DND-41 (cell line): ENCODE measurements at places on chromosomes 3 and 15.

DNA sequence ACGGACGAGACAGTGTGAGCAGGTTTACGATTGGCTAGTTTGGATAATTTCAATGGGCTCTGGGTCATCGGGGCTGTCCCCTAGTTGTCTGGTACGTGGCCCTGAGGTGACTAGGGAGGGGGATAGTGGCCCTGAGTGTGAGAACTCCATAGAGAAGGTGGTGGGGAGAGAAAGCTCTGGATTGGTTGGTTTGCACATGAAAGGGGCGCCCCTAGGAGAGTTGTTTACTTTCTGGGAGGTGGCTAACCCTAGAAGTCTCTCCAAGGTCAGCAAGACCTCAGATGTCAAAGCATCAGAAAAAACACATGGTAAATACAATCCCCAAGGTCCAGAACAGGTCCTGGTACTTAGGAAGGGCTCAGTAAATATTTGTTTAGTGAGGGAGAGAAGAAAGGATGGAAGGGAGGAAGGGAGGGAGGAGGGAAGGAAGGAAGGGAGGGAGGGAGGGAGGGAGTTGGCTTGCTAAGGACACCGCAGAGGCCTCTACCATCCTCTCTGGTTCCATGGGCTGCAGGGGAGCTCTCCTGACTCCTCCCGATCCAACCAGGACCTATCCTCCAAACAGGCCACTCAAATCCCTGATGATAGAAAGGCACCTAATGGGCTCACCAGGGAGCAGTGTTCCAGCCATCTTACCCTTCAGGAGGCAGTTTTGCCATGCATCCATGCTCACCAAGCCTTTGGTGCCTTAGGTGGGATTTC is 3.0 kb upstream of the TRH start:
- no peak for DNase-seq

DNA sequence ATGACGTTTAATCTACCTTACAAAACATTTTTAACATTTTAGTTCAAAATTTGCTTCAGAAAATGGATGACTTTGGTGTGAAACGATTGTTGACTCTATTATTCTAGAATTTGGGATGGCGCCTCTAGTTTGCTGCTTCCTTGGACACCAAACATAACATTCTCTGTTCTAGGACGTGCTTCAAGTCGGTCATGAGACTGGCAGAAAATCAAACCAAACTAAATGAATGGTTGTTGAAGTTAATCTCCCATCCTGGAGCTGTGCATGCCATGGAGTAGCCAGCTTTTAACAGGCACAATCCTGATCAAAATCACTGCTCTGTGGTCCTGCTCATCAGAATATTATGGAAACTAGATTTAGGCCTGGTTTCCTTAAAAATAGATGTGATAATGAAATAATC is 9.6 kb upstream of the LRRFIP2 start:
- DNase-seq: no peak

GRCh38 chr15:83207009-83207659 is 489 bp downstream of the HDGFL3 start:
- peak; percentile 24 for DNase-seq

DNA sequence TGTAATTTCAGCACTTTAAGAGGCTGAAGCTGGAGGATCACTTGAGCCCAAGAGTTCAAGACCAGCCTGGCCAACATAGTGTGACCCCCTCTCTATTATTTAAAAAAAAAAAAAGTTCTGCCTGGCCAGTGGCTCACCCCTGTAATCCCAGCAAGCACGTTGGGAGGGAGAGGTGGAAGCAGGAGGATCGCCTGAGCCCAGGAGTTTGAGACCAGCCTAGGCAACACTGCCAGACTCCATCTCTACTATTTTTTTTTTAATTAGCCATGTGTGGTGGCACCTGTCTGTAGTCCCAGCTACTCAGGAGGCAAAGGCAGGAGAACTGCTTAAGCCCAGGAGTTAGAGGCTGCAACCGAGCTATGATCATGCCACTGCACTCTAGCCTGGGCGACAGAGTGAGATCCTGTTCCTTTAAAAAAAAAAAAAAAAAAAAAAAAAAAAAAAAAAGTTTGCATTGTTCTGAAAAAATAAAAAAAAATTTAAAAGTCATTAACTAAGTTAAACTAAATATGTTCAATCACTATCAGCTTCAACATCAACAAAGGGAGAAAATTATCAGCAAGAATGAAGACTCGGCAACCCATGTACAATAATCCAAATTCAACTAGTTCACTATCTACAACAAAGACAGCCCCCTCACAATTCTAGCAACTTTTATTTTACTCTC is 1.9 kb downstream of the RAF1 start:
- peak; percentile 21 for DNase-seq

DNA sequence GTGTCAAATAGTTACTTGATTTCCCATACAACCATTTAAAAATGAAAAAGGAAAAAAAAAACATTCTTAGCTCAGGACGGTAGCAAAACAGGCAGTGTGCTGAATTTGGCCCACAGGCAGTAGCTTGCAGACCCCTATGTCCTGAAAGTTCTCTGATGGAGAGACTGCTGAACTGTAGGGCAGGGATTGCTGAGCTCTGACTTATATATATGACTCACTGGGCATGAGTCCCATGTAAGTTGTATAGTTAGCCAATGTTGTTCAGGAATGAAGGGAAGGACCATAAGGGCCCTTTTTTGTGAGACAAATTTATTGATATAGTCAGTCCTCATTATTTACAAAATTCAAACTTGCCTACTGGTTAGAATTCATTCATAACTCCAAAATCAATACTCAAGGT is 36.9 kb upstream of the FRMD4B start:
- no peak for DNase-seq

GRCh38 chr3:4063916-4064574 is 239.1 kb upstream of the SETMAR start:
- DNase-seq: no peak

DNA sequence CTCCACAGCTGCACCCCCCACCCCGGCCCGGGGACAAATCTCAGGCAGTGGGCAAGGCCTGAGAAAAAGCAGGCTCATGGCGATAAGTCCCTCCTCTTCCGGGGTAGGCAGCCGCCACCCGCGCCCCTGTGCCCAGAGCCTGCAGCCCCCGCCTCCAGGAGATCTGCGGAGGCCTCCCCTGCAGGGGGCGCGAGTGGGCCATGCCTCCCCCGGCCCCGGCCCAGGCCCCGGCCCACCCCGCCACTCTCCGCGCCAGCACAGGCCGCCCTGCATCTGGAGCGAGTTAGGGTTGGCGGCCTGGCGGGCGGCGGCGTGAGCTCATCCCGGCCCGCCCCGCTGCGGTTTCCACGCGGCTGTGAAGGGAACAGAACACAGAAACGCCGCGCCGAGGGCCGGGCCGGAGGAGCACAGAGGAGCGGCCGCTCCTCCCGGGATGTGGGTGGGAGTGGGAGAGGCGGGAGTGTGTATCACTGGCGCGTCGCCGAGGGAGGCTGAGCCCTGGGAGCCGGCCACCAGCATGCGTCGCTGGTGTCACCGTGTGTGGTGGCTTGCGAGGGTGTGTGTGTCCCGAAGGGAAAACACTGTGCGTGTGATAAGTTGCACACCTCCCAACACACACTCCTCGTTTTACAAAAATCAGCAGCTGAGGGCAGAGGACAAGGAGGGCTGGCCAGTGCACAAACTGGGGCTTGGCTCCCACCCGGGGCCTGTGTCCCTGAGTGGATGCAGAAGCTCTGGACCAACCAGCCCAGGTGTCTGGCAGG is 17.2 kb downstream of the MYL3 start:
- no peak for DNase-seq

- no peak for DNase-seq
Observed at GRCh38 chr3:52848617-52849016, 13.8 kb upstream of the MUSTN1 start.

DNA sequence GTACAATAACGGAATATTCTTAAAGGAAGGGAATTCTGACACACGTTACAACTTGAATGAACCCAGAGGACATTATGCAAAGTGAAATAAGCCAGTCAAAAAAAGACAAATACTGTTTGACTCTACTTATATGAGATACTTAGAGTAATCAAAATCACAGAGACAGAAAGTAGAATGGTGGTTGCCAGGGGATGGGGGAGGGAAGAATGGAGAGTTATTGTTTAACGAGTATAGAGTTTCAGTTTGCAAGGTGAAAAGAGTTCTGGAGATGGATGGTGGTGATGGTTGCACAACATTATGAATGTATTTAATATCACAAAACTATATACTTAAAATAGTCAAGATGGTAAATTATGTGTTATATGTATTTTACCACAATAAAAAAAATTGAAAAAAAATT is 112.9 kb upstream of the ARHGEF3 start:
- no peak for DNase-seq

GRCh38 chr3:155232605-155233004 is 60.9 kb downstream of the STRIT1 start:
- no peak for DNase-seq

DNA sequence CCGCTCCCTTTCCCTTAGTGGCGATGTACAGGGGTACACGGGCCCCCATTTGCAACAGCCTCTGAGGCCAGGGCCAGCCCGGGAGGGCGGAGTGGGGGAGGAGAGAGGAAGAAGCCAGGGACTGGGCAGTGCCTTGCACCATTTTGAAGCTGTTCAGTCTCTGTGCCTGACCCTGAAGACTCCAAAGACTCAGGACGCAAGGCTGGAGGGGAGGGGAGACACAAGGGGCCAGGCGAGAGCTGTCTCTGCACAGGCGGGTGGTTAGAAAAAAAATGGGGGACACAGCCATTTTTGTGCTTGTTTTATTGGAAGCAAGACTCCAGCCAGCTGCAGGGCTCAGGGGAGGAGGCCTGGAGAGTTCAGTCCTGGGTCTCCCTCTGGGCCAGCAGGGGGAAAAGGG is 1.6 kb downstream of the RPP25 start:
- no peak for DNase-seq

- no peak for DNase-seq
Observed at GRCh38 chr3:143856252-143856970, 8.1 kb upstream of the SLC9A9 start.

DNA sequence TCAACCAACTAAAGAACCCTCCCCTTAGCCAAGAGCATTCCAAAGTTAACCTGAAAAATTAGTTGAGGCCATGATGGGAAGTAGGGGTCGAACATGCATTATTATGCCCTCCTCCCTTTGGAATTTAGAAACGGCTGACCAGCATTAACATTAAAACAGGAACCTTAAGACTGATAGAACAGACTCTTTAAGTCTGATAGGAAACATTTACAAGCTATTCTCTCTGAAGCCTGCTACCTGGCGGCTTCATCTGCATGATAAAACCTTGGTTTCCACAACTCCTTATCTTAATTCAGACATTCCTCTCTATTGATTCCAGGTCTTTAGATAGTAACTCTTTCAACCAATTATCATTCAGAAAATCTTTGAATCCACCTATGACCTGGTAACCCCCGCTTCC is 331.0 kb downstream of the CGGBP1 start:
- no peak for DNase-seq

DNA sequence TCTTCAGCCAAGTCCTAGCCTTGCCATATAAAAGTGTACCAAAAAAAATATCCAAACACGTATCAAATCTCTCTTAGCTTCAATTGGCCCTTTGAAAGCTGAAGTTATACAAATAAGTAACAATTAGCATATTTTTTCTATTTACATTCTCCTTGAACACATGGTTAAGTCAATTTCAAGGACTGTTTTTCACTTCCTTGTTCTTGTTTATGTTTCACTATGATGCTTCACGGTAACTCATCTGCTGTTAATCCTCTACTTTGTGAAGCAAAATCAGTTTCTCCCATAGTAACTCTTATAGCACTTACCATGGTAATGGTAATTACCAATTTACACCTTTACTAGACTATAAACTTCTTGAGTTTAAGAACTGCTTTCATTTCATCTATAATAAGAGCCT is 10.6 kb upstream of the SPRED1 start:
- no peak for DNase-seq

DNA sequence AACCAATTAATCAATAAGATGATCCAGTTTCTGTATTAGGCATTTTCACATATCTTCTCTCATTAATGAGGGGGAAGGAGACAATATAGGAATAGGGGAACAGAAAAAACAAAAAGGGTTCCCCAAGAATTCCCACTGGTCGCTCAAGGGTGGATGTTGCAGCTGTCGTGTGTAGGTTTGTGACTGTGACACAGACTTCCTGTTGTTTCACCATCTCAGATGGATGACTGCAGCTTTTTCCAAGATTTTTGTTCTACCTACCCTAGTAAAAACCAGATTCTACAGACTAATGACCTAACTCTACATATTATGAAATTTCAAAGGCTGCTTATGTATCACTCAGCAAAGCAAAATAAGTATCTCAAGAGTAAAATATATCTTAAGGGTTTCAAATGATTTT is 73.7 kb upstream of the MB21D2 start:
- no peak for DNase-seq

DNA sequence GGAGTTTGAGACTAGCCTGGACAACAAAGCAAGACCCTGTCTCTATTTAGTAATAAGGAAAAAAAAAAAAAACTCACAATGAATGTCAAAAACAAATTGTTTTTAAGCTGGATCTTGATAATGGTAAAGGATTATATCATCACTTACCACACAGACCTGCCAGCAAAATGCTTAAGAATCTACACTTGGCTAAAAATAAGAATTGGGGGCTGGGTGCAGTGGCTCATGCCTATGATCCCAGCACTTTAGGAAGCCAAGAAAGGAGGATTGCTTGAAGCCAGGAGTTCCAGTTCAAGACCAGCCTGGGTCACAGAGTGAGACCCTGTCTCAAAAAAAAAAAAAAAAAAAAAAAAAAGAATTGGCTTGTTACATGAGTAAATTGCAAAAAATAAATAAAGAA is 31.0 kb downstream of the ACAP2 start:
- DNase-seq: no peak

- DNase-seq: no peak
Observed at GRCh38 chr15:25186906-25187645, 232.3 kb downstream of the SNRPN start.

DNA sequence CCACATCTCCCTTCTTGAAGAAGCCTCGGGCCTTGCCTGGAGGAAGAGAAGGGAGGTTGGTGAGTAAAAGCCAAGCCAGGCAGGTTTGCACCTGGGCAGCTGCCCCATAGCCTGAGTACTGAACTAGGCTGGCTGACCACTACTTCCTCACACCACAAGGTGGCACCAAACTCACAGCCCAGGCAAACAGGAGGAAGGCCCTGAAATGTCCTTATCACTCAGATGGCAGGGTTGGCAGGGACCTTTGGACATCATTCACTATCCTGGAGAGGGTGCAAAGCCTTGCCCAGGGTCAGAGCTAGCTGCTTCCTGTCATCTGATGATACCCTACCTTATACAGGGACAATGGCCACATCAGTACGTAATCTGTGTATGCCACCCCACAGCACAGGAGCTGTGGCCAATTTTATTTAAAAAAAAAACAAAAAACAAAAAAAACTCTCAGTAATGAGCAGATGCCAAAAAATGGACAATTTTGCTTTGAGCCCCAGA is 2.2 kb upstream of the GRAMD2A start:
- DNase-seq: peak; percentile 67

DNA sequence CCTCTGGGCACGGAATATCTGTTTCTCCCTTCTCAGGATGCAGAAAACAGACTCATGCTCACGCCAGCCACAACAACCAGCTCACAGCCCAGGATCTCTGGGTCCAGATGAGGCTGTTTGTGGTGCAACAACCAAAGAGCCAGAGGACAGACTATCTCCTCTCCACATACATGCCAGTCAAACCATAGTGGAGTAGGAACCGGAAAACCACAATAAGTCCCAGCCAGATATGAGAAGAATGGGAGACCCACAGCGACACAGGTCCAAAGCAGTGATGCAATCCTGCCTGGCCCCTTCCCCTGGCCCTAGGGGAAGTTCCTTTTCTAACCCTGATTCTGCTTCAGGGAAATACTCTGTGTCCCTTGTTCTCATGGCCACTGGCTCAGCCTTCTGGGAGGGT is 27.6 kb downstream of the MEX3B start:
- DNase-seq: no peak

GRCh38 chr3:2212206-2212605 is 113.5 kb downstream of the CNTN4 start:
- no peak for DNase-seq

- no peak for DNase-seq
Observed at GRCh38 chr3:54862526-54862925, 65.3 kb downstream of the LRTM1 start.
